ENCODE measurements at places on chromosomes 3 and 15.

- DNase-seq, result no peak
Observed at GRCh38 chr15:70200511-70201424, 103.1 kb upstream of the TLE3 start.

DNA sequence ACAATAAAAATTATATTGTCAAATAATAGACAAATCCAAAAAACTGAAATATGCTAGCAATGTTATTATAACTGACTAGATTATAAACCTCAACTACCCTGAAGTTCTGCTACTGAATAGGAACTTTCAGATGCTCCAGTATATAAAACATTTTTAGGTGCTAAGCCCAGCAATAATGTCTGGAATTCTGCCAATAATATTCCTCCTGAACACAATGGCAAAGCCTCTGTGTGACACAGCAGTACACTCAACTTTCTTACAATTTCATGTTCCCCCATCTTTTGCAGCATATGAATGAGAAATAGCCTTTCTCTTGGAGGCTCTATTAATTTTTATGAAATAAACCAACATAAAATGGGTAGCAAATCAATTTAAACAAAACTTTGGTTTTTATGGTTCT is 29.5 kb downstream of the ATOSA start:
- no peak for DNase-seq

GRCh38 chr3:12586403-12586802 is 29.5 kb downstream of the MKRN2 start:
- no peak for DNase-seq

DNA sequence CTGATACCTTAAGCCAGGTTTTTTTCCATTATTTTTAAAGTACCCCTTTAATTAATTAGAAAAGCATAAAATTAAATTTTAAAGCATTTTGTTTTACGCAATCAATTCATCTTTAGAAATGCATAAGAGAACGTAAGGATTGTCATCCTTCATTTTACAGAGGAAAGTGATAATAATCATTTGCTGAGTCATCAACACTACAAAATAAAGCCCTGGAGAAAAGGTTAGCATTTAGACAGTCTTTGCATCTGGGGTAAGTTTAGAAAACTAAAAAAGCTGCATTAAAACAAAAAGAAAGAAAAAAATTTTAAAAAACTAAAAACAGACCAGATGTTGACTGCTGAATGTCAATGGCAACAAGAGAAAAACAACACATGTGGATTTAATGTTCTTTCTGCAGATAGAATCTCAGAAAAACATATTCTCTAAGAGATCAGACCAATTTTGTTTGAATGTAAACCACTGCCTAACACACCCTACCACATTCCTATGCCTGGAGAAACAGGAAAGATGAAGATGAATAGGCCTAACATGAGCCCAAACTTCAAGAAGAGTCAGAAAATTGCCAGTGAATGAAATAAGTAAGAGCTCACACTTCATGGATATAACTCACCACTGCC is 59.9 kb downstream of the SUCNR1 start:
- DNase-seq, result no peak

DNA sequence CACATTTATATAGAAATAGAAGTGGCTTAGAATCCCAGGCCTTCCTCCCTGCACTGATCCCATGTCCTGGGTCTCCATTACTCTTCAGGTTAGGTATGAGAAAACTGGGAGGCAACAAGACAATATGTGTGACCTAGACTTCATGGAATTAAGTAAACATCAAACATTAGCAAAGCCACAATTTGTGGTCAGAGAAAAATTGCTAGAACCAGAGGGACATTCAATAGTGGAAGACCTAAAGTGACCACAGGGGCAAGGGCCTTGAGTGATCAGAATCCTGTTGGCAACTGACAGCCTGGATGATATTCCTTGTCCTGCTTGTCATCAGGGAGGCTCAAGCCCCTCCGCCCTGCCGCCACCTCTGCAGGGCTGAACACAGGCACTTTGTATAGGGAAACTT is 322.8 kb upstream of the CTNNB1 start:
- no peak for DNase-seq

GRCh38 chr3:10259798-10260197 is 11.5 kb downstream of the TATDN2 start:
- DNase-seq, result no peak

DNA sequence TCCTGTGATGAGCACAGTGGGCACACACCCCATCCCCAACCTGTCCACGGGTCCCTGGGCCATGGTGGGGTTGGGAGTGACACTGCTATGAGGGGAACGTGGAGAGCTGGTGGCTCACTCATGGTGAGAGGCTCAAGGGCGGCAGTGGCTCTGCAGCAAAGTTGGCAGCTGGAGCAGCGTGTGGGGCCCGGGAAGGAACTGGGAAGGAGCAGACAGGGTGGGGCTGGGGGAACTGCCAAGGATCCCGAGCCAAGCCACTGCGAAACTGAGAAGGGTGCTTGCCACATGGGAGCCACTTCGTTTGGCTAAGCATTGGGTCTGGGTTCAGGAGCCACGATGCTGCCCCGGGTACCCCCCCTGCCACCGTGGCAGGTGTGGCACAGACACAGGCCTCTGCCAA is 80.1 kb downstream of the SNRK start:
- no peak for DNase-seq

DNA sequence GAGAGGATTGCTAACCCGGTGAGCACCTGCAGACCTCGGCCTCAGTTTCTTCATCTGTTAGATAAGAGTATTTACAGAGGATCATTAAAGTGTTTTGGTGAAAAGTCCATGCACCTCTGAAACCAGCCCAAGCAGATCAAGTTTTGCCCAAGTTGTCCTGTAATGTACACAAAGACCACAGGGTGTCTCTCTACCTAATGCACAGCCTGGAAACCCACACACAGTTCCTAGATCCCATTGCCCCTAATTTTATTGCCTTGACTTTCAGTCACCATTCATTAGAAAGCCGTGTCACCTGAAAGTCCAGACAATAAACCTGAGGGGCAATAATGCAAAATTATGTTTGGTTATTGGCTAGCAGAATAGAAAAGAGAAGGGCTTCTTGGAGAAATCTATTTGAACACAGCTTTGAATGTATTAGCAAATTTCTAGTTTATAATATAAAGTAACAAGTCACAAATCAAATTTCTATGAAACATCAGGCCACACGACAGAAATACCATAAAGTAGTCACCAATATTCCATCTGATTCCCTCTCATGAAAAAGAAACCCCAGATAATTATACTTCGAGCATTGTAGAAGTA is 161.3 kb upstream of the SLC2A2 start:
- no peak for DNase-seq

GRCh38 chr3:128573707-128574162 is 76.9 kb downstream of the RPN1 start:
- DNase-seq, result no peak

DNA sequence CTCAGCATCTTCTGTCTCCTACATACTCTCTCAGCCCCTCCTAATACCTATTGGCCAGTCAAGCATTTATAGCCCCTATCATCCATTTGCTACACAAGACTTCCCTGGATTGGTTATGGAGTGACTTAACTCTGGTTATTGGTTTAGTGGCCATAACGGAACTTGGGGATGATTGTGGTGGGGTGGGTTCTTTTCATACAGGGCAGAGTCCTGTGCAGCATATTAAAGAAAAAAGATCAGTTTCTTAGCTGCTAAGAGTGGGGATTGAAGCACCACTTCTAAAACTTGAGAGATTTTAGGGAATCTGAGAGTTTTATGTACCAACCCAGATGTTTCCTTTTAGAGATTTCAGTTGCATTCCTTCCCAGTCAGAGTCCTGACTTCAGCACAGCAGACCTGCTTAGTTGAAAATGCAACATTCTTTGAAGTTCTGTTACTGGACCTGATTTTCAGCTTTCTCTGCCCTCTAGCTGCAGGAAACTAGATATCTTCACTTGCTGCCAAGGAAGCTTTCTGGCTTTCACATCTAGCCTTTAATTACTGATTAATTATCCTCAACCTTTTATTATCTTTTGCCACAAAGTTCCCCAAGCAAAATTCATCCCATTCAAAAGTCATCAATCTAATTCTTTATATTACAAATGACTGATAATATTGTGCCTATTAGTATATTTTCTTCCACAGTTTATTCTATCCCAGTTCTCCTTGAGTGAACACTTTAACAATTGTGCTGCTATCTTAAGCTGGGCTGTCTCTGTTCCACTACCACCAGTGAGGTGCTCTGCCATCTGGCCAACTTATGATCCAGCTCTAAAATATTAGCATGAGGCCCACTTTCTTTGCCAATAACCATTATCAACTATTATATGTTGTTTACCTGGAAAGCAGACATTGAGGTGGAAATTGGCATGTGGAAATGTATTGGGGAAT is 906.0 kb upstream of the ALCAM start:
- DNase-seq, result no peak

DNA sequence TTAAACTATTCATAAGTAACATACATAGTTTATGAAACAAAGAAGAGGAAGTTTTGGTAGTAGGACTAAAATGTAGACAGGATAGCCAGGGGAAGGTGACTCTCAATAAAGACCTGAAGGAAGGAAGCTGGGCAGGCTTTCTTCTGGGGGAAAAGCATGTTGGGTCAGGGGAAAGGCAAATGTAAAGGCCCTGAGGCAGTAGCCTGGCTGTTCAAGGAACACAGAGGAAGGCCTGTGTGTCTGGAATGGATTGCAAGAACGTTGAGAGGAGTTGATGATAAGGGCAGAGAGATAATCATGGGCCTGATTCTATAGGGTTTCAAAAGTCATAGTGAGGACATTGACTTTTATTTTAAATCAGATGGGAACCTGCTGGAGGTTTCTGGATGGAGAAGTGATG is 167.6 kb downstream of the SNRK start:
- no peak for DNase-seq

DNA sequence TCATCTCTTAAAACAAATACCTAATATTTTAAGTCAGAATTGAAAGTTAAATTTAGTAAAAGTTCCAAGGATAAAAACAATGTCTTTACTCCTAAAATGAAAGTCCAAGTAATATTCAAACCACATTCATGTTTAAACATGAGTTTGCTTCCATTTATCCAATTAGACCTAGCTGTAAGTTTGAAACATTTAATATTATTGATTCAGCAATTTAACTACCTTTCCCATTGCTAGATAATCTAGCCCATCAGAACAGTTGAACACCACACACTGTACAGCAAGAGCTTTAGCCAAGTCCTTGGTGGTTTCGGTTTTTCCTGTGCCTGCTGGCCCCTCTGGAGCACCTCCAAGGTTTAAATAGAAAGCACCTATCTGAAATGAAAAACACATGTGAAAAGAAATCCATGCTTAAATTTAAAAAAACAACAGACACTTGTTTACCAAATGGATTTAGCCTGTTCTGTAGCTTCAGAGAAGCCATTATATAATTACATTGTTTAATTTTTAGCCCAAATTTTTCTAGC is 97.8 kb downstream of the DNAH12 start:
- DNase-seq, result no peak

DNA sequence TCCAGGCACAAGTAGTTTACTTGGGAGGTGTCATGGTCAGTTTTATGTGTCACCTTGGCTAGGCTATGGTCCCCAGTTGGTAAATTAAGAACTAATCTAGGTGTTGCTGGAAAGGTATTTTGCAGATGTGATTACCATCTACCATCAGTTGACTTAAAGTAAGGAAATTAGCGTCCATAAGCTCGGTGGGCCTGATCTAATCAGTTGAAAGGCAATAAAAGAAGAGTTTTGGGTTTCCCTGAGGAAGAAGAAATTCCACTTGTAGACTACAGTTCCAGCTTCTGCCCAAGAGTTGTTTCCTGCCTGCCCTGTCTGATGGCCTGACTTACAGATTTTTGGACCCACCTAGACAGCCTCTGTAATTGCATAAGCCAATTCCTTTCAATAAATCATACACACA is 438.7 kb upstream of the PROK2 start:
- DNase-seq, result no peak

GRCh38 chr3:20810555-20810954 is 624.5 kb upstream of the SGO1 start:
- DNase-seq, result no peak

DNA sequence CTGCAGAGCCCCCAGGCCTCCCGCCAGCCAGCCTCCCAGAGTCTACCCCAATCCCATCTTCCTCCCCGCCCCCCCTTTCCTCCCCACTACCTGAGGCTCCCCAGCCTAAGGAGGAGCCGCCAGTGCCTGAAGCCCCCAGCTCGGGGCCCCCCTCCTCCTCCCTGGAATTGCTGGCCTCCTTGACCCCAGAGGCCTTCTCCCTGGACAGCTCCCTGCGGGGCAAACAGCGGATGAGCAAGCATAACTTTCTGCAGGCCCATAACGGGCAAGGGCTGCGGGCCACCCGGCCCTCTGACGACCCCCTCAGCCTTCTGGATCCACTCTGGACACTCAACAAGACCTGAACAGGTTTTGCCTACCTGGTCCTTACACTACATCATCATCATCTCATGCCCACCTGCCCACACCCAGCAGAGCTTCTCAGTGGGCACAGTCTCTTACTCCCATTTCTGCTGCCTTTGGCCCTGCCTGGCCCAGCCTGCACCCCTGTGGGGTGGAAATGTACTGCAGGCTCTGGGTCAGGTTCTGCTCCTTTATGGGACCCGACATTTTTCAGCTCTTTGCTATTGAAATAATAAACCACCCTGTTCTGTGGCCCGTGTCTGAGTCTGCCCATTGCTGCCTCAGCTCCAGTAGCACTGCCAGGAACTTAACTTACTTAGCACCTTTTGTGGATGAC is 32.2 kb downstream of the PTPN23 start:
- no peak for DNase-seq

GRCh38 chr15:88800026-88800425 is 3.2 kb upstream of the ACAN start:
- no peak for DNase-seq

DNA sequence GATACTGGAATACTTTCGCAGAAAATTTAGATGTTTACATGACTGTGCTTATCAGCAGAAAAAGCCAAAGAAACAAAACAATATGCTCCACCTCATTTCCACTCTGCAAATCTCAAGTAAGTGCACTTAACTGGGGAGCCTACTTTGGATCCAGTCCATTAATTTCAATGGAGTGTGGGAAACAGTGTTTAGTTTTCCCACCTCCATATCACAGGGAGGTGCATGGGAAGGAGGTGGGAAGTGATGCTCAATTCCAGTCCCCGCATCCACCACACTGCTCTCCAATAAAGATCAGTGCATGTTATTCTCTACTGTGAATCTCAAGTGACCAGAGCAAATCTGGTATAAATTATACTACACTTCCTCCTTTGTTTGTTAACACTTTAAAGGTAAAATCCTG is 2.9 kb downstream of the NEDD4 start:
- DNase-seq, result no peak

DNA sequence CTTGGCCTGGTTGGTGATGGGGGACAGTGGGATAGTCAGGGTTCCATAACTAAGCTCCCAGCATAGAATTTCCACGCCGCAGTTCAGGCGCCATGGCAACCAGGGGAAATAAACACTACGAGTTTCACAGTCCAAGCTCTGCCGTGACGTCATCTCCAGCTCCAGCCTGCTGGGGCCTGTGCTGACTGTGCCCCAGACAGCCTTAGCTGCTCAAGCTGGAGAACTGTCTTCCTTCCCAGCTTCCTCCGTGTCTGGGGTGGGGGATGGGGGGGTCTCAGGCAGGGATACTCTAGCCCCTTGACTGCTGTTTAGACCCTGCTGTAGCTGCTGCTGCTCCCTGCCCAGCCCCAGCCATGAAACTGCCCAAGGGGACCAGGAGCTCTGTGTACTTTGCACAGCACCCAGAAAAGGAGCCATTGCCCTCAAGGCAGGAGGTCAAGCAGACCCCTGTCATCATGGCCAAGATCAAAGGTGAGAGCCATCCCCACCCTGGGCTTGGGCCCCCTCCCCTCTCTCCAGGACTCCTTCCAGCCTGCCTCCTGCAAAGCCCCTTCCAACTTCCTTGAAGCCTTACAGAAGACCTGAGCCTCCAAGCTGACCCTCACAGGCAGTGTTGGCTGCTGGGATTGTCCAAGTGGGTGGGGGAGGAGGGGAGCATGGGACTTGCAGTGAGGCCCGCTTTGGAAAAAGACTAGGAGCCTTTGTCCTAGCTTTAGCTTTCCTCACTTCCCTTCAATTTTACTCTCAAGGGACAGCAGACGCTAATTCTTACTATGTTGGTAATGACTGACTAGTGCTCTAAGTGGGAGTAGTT is 11.4 kb upstream of the CSPG4 start:
- peak; percentile 13 for DNase-seq

Data from stimulated activated CD4-positive, alpha-beta T cell treated with anti-CD3 and anti-CD28 coated beads, Interleukin-4, amount 100 ng/mL, for 1 hour (primary cell).